ENCODE measurements at places on chromosomes 1 and 21.

- no peak for DNase-seq
Observed at GRCh38 chr1:160768295-160768657, 27.7 kb upstream of the LY9 start.

GRCh38 chr21:37383784-37384311 lies 17.3 kb downstream of the DYRK1A start:
- no peak for DNase-seq

GRCh38 chr1:220685879-220686278 lies 4.3 kb upstream of the C1orf115 start:
- DNase-seq: no peak

DNA sequence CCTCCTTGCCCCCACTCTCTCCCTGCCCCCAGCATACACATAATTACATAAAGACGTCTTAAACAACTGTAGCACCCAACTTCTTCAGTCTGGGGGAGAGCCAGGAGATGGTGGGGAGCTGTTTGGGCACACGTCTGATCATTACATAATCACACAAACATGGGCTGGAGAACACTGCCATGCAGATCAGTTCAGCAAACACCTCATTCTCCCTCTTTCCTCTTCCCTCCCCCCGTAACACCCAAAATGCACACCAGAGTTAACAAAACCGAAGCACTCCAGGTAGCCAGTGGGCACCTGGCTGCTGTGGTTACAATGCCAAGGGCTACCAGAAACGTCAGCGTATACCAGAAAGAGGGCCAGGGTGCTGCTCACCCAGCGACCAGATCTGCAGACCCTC lies 1.6 kb downstream of the HIVEP3 start:
- DNase-seq: no peak

DNA sequence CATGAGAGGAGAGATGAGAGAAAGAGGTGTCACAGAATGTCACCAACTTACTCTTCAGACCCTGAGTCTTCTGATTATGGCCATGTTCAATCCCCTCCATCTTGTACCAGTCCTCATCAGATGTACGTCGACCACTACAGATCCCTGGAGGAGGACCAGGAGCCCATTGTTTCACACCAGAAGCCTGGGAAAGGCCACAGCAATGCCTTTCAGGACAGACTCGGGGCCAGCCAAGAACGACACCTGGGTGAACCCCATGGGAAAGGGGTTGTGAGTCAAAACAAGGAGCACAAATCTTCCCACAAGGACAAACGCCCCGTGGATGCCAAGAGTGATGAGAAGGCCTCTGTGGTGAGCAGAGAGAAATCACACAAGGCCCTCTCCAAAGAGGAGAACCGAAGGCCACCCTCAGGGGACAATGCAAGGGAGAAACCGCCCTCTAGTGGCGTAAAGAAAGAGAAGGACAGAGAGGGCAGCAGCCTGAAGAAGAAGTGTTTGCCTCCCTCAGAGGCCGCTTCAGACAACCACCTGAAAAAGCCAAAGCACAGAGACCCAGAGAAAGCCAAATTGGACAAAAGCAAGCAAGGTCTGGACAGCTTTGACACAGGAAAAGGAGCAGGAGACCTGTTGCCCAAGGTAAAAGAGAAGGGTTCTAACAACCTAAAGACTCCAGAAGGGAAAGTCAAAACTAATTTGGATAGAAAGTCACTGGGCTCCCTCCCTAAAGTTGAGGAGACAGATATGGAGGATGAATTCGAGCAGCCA lies 8.0 kb downstream of the ELOA start:
- DNase-seq: no peak

DNA sequence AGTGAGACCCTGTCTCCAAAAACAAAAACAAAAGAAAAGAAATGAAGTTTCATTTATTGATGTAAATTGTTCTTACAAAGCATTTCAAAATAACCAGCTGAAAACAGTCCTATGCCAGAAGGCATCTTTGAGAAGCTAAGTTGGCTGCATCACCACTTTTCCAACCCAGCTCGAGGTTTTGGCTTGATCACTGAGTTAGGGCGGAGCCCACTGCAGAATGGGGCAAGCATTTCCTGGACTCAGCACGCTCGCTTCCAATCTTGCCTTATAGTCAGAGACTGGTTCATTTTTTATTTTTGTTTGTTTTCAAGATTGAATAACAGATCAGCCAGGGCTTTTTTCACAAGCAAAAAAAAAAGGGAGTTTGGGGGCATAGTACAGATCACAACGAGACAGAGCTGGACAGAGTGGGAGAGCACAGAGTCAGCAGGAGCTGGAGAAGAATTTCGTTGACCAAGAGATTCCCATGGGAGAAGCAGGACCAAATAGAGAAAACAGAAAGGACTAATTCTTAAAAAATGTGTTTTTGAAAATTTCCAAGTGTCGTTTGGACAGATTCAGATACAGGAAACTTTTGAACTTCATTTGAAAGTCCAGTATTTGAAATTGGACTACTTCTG lies 23.5 kb upstream of the COL6A1 start:
- DNase-seq: no peak

- DNase-seq: no peak
Observed at GRCh38 chr1:246397046-246397445, 110.0 kb downstream of the SMYD3 start.

DNA sequence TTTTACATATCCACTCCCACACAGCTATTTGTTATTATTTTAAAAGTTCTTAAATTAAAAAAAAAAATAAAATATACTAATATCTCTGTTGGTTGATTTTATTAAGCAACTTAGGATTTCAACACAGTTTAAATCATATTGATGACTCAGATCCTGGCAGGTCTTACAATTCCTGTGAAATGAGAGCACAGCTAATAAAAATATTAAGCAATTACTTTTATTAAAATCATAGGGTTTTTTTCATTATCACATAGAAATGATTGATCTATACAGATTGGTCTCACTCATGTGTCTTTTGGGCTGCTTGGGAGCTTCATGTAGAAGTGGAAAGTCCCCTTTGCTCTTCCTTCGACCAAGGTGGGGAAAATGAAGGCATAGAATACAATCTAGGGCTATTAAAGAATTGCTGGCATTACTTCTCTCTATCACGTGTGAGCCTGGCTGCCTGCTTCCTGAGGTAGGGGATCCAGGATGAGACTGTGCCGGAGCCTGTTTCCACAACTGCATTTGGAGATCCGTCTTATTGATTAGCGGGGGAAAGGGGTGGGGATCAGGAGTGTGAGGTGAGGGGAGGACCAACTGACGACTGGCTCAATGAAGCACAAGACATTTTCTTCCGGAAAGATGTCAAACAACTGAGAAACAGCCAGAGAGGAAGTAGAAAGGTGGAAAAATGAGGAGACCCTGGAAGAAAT lies 858.0 kb downstream of the USP25 start:
- DNase-seq: no peak

DNA sequence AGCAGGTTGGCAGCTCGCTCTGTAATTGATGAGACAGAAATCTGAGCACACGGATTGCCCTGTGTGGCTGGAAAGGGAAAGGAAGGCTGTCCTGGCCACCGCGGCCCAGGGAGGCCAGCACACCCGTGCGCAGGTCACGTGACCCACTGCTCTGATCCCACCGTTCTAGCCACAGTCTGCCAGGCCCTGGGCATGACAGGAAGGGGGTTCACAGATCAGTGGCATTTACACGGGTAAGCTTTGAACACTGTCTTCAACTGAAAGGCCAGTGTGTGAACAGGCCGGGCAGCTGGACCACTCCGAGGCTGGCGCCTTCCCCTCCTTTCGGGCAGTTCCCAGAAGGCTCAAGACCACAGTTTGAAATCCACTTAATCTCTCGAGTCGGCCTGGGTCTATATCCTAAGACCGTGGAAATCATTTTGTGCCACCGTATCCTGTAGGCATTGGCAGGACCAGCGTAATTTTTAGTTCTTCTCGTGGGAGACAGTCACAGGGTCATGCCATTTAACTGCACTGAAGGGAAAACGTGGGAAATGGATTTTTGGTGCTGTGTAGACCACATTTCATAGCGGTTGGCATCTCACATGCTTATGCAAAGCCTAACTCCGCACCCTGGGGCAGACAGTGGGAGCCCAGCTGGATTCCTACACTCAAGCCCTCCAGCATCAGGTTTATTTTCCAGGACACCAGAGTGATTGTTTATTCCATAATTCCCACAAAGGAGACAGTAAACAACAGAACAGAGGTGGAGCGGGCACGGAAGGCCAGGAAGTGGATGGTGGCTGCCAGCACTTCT lies 3.1 kb upstream of the ADARB1 start:
- DNase-seq: no peak

DNA sequence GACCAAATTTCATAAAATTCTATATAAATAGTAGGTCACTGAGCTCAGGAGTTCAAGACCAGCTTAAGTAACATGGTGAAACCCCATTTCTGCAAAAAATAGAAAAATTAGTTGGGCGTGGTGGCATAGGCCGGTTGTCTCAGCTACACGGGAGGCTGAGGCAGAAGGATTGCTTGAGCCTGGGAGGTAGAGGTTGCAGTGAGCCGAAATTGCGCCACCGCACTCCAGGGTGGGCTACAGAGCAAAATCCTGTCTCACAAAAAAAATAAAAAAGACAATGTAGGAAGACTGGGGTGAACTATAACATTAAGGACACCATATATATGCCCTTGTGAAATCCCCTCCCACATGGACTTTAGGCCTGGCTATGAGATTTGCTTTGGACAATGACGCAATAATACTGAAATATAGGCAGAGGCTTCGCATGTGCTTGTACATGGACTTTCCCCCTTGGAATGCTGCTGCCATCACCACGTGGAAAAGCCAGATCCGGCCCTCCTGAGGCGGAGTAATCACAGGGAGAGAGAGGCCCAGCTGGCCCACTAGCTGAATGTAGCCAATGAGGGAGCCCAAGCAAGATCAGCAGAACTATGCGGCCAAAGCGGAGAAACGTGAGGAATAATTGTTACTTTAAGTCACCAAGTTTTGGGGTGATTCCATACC lies 13.1 kb upstream of the USP1 start:
- DNase-seq: no peak

GRCh38 chr1:187872550-187872949 lies 1043.8 kb downstream of the PLA2G4A start:
- DNase-seq: no peak

DNA sequence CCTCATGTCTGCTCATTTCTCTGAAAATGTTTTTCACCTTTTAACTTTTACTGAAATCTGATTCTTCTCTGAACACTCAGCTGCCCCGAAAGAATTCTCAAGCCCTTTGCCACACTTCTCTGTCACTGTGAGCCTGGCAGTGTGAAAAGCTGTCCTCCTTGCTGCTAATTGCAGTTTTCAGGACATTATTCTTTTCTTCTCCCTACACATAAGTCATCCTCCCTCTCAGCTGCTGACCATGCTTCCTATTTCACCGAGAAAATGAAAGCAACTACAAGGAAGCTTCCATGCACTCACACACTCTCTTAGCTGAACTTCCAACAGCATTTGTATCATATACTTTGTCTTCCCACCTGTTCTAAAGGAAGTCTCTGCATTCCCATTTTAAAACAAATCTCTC lies 15.8 kb downstream of the OLFM3 start:
- no peak for DNase-seq

- DNase-seq: no peak
Observed at GRCh38 chr1:6783936-6784559, 1.2 kb upstream of the CAMTA1 start.

- DNase-seq: no peak
Observed at GRCh38 chr1:226825037-226825745, 45.2 kb upstream of the PSEN2 start.

- DNase-seq: no peak
Observed at GRCh38 chr1:110850627-110851026, 22.3 kb upstream of the CD53 start.

- DNase-seq: no peak
Observed at GRCh38 chr21:29091033-29091432, 17.6 kb upstream of the CCT8 start.

DNA sequence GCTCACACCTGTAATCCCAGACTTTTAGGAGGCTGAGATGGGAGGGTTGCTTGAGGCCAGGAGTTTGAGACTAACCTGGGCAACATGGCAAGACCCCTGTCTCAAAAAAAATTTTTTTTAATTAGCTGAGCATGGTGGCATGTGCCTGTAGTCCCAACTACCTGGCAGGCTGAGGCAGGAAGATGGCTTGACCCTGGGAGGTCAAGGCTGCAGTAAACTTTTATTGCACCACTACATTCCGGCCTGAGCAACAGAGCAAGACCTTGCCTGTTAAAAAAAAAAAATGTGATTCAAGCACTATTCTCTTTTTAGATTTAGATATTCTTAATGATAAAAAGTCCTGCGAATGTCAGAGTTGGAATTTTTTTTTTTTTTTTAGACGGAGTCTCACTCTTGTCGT lies 102.5 kb upstream of the L1TD1 start:
- no peak for DNase-seq

- no peak for DNase-seq
Observed at GRCh38 chr1:210367566-210367965, 38.9 kb downstream of the HHAT start.

DNA sequence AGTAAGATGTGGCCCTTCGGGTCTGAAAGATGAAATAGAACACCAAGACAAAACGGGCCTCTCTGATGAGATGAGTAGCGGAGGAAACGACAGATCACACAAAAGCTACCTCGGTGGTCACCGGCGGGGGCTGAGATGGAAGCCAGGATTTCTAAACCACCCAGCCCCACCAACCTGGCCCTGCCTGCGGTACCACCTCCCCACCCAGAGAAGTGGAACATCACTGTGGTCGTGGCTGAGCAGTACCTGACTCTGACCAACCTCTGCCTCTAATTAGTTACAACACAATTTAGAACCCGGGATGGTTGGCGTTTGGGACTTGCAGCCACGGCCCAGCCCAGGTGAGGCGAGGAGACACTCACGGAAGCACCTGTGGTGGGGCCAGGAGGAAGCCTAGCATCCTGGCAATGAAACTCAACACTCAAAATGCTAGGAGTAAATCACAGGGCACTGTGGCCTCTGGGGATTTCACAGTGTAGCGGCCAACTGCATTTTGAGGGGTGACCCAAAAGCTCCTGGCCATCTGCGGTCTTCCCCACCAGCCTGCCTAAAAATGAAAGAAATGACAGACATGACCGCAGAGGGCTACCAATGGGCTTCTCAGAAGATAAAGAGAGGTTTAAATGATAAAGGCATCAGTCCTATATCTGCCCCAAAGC lies 73.4 kb downstream of the ITPKB start:
- no peak for DNase-seq

DNA sequence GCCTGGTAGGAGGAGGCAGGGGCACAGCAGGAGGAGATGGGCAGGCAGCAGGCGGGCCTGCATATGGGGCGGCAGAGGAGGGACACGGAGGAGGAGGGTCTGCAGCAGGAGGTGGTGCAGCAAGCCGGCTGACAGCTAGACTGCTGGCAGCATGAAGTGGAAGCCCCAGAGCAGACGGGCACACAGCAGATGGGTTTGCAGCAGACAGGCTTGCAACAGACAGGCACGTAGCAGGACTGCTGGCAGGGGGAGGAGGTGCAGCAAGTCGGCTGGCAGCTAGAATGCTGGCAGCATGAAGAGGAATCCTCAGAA lies 615 bp downstream of the KRTAP10-5 start:
- no peak for DNase-seq

DNA sequence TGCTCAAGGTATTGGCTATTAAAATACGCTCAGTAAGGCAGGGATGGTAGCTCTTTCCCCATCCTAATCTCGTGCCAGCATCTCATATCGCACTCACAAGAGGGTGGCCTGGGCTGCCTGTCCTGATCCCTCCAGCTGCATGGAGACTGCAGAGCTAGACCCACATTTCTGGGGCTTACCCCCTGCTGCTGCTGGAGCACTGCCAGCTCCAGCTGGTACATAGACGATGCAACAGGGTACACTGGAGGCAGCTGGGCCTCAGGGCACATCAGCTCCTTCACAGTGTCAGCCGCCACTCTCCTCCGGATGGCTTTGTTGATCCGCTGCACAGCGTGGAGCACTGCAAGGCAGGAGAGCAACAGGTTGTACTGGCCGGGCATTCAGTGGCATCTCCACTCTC lies 16.0 kb downstream of the IQGAP3 start:
- DNase-seq: no peak

- DNase-seq: peak; percentile 39
Observed at GRCh38 chr21:32306021-32306780, 7.5 kb downstream of the MRAP start.

- no peak for DNase-seq
Observed at GRCh38 chr1:15001317-15001915, 152.1 kb upstream of the TMEM51 start.
